ENCODE measurements at places on chromosomes 11 and 22.

- no peak for DNase-seq
Measured at GRCh38 chr11:130020323-130020722, 17.7 kb upstream of the PRDM10 start.

- no peak for DNase-seq
Measured at GRCh38 chr11:45082744-45083543, 63.5 kb upstream of the PRDM11 start.

- DNase-seq = no peak
Measured at GRCh38 chr11:17602105-17603001, 55.3 kb downstream of the OTOG start.

DNA sequence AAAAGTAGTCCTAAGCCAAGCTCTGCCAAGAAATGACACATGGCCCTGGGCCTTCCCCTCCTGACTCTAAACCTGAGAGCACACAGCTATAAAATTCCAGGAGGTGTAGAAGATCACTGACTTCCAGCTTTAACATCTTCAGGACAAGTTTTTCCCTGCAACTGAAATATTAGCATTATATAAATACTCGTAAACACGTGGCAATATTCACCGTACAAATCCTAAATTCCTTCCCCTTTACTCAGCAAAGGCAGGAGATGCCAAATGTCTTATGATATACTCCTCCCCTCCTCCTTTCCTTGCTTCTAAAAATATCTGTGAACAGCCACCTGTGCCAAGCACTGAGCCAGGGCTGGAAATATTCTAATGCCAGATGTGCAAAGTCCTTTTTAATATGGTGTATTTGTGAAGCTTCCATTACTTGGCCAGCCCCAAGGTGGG, 194.0 kb downstream of the LARGE1 start:
- no peak for DNase-seq

GRCh38 chr22:38984224-38984623, 2.1 kb downstream of the APOBEC3B start:
- DNase-seq = no peak

Measured in T-helper 17 cell (primary cell).